Lower leg skin (tissue), 4 donors: ENCODE measurements at places on chromosomes 5 and 9.

DNA sequence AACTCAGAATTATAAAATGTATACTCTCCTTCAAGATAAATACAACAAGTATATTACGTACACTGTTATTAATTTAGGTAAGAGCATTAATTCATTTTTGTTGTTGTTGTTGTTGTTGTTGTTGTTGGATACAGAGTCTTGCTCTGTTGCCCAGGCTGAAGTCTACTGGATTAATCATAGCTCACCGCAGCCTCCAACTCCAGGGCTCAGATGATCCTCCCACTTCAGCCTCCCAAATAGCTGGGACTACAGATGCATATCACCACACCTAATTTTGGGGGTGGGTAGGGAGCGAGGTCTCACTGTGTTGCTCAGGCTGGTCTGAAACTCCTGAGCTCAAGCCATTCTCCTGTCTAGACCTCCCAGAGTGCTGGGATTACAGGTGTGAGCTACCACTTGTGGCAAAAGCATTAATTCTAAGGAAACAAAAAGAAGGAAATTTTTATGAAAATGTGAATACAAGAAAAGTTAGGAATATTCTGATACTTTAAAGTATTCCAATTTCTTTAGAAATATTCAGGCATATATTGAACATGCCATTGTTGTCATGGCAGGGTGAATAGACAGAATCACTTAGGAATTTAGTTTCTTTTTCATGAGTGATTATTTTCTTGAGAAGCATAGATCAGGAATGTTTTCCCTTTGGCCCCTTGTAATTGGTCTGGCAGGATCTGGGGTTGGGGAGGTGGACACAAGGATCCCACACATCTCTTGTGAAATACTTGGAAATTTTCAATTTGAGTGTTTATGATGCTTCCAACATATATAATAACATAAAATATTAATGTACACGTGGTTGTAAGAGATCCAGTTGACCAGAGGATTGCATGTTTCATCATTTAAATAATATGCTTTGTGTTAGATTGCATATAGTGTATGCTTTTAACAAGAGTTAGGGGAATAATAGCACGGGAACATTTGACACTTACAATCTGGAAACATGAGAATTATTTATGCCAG lies 263.6 kb downstream of the FANCC start:
- no peak for DNase-seq

DNA sequence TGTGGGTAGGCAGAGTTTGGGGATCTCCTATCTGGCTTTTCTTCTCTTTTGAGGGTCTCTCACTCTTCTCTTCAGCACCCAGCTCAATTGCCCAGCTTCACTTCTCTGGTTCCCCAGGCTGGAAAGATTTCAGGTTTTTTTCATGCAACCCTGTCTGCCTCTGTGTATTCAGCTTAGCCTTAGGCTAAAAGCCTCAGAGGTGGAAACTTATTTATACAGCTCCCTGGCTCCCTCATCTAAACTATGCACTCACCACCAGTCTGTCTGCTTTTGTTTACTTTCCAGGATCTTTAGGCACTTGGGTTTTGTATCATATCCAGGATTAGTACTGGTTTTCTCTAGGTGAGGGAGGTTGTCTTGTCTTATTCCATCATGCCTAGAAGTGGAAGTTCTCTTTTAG lies 540.2 kb upstream of the TRPC7 start:
- DNase-seq, result no peak

DNA sequence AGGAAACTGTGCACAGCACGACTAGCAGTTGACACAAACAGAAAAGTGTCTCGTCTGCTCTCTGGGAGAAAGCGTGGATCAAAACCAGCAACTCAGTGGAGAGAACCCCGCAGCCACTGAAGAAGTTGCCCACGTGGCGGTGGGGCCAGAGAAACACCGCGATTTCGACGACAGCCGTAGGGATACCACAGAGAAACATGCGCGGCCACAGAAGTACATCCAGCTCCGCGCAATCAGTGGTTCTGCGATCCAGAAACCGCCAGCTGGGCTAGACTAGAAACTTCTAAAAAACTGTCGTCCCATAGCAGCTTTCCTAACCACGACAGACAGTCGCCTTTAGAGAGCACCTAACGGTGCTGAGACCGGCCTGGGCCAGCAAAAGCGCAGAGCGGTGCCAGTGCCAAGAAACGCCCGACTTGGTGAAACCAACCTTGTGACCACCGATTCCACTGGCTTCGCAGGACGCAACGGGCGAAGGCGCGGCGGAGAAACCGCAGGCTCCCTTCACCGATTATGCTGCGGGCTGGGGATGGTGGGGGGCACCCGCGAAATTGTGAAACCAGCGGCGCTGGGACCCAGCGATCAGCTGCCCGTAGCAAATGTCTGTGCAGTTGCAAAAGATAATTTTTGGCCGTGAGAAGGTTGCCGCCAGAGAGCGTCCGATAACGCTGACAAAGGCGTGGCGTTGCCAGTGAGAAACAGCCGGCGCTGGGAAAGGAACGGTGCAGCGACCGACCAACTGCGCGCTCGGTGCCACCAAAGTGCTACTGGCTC lies 2.7 kb upstream of the ANXA2R start:
- DNase-seq, result peak; percentile 94

- DNase-seq, result no peak
Measured at GRCh38 chr5:127884416-127884815, 181.2 kb downstream of the CCDC192 start.

DNA sequence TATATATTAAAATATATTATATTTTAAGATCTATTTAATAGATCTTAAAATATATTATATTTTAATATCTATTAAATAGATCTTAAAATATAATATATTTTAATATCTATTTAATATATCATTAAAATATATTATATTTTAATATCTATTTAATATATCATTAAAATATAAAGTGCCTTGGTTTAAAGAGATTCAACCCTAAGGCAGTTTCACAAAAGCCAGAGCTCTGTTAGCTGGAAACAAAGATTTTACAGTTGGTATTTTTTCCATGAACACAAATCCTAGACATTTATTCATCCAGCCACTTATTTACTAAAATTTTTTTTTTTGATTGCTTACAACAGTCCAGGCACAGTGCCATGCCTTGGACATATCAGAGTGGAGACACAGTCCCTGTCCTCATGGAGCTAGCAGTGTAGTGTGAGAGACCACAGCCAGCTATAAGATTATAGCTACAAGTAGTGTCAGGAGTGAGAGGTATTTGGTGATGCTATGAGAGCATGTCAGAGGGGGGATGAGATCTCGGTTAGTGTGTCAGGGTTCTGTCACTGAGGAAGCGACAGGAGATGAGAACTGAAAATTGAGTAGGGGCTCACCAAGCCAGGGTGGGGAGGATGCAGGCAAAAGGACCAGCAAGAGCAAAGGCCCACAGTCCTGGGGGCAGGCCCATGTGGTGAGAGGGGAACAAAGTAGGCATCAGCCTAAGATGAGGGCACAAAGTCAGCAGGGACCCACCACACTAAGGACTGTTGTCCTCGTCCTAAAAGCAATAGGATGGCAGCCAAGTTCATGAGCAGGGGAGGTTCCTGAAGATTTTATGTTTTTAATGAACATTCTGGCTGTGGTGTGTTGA lies 74.5 kb downstream of the FBXO38 start:
- DNase-seq, result no peak

- DNase-seq, result no peak
Measured at GRCh38 chr9:28287455-28287854, 714.2 kb upstream of the C9orf72 start.

DNA sequence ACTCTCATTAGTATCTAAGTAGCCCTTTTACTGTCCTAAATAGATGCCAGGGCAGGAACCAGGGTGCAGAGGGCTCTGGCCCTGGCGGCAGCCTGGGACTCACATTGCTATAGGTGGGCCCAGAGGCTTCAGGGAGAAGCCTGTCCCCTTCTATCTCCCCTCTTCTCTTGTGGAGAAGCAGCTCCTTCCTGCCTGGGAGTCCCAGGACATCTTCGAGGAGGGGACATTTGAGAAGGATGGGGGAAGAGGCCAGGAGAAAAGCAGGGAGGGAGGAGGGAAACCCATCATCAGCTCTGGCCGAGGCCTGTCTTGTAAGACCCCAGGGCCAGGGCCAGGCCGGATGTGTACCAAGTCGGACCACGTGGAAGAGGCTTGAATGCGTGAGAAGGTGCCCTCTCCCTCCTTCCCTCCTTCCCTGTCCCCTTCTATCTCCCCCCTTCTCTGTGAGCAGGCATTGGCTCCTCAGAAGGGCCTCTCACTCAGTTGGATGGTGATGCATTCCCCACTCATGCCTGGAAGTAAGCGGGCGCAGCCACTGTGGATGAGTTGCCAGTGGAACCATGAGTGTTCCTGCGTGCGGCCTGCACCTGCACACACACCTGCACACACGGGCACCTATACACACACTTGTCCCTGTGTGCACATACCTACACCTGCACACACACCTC lies 20.7 kb upstream of the LPCAT1 start:
- peak; percentile 68 for DNase-seq

DNA sequence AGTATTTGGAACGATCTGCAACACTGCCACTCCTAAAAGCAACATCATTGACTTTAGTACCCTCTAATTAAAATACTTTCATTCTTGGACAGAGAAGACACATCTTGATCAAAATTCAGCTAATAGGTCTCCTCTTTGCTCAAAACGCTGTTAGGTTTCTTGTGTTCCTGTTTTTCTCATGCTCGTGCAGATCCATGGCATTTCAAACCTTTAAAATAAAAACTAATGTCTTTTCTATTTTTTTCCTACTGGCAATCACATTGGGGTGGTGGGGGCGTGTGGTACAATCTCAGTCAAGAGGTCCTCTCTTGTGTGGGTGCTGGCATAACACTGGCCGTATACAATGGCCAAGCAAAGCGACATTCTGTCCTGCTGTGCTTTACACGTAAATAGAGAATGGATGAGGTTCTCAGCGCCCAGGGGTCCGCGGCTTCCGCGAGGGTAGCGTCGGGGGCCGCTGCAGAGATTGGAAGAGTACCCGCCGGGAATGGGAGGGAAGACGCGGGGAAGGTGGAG lies 315 bp upstream of the GPR150 start:
- DNase-seq, result no peak

GRCh38 chr5:78961743-78962142 lies 23.4 kb downstream of the ARSB start:
- DNase-seq, result no peak

- no peak for DNase-seq
Measured at GRCh38 chr5:135159626-135160025, 125.6 kb upstream of the PITX1 start.

GRCh38 chr5:142325725-142326479 lies 1.1 kb upstream of the SPRY4 start:
- DNase-seq, result no peak

GRCh38 chr9:84007662-84008061 lies 27.1 kb downstream of the RMI1 start:
- no peak for DNase-seq

GRCh38 chr5:24777392-24777791 lies 132.6 kb upstream of the CDH10 start:
- no peak for DNase-seq

DNA sequence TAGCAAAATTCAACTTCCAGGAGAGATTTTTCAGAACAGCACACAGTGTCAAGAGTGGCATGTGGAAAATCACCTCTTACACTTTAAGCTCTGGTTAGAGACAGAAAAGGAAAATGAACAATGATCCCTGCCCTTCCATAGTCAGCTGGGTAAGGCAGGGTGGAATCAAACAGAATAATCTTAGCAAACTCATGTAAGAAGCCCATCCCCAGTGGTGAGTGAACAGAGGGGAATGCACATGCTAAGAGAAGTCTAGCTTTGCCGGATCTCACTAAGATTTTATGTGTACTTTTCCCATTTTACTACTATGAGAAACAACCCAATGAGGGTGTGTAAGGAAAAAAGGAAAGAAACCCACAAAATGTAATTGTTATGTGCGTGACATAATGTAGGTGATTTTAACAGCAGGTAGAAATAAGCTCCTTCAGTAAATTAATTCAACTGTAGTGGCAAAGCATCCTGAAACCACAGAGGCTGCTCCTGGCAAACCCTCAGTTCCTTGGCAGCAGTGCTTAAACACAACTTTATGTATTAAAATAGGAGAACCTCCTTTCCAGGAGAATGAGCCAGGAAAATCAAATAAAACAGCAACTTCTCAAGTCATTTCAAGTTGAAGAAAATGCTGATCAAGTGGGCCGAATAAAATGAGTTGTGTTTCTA lies 366.0 kb upstream of the TRPC7 start:
- DNase-seq, result no peak

- DNase-seq, result no peak
Measured at GRCh38 chr9:109311731-109312130, 9.1 kb downstream of the EPB41L4B start.

GRCh38 chr5:43244823-43245565 lies 53.0 kb downstream of the NIM1K start:
- DNase-seq, result no peak

DNA sequence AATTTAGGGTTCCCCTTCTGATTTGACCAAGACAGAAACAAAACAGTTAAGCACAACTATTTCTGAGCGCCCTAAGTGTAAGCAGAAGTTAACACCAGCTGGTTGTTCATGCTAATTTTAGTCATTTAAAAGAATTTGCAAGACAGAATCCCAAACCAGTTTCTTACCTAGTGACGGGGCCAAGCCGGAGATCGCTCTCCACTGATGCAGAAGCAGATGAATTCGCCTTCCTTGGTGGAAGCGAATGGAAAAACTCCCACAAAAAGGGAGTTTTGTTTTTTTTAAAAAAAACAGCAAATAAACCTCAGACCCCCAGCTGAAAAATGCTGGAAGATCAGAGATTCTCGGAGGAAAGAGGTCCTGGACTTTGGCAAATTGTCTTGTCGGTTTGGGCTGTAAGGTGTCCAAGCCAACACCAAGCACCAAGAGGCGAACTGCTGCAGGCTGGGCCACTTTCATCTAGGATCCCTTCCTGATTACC lies 47.4 kb upstream of the GLDC start:
- no peak for DNase-seq

GRCh38 chr5:81398741-81399140 lies 4.8 kb upstream of the ACOT12 start:
- DNase-seq, result no peak

DNA sequence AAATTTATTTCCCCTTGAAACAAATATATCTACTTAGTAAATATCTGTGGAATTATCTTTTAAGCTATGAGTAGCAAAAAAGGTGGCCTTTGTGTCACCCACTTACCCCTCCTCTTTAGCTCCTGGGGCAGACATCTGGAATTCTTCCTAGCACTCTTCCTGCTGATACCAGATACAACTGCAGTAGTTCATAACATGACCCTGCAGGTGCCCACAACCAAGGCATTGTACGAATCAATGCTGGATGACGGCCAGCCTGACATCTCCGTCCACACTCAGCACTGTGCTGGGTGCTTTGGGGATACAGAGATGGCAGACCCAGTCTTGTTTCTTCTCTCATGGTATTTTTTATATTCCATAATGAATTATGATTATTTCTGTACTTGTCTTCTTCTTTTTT lies 152.3 kb downstream of the GOLPH3 start:
- no peak for DNase-seq

- no peak for DNase-seq
Measured at GRCh38 chr9:89071591-89071990, 80.3 kb downstream of the S1PR3 start.

- DNase-seq, result no peak
Measured at GRCh38 chr5:176869501-176870109, 29.5 kb downstream of the HK3 start.

DNA sequence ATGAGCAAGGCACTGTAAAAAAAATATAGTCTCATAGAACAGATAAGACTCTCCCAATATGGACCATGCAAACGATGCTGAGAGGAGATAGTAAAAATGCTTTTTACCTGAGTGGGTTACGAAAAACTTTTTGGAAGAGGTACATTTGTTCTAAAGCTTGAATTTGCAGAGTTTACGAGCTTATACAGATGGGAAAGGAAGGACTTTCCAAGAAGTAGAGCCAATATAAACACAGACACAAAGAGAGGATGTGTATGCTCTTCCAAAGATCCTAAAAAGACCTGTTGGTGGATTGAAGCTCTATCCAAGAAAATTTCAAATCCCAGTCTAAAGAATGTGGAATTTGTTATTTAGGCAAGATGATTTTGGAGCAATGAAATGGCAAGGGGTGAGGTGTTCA lies 127.1 kb upstream of the SLCO6A1 start:
- DNase-seq, result no peak
